ENCODE measurements at places on chromosomes 5 and 9.

GRCh38 chr5:123150089-123150488 is 61.0 kb downstream of the PRDM6 start:
- DNase-seq, result no peak

DNA sequence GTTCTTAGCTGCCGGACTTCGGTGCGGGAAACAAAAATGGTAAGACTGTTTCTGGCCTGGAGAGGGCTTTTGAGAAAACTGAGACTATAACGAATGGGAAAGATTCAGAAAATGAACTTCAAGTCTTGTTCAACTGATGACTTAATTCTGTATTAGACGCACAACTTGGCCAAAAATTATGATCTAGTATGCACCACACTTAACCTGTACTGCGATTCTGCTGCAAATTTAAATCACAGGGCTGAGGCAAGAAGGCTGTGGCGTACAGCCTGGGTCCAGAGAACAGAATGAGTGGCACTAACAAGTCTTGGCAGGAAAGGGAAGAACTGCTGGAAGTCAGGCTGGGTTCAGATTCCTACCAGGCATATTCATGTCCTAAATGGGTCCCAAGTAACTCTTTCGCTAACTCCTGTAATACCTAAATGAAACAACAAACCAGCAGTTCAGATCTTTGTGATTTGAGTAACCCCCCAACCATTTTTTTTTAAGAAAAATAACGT is 781 bp upstream of the COL23A1 start:
- DNase-seq, result no peak

GRCh38 chr9:1909322-1909721 is 105.8 kb upstream of the SMARCA2 start:
- no peak for DNase-seq

GRCh38 chr5:31706186-31706585 is 67.3 kb downstream of the PDZD2 start:
- DNase-seq, result no peak

DNA sequence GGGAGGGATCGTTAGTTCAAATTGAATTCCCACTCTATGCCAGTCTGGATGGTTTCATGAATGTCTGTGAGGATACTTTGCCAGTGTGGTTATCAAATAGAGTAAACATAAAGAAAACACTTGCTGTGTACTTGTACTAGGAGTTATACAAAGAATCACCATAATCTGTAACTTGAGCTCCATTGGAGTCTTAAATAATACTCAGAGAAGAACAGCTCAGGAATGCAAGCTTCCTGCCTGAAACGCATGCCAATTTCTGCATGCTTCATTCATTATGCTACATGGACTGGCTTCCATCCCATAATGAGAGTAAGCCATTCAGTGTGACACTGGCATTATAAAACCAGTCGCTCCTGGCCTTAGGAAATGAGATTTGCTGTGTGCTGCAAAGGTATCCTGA is 351.4 kb downstream of the SEMA5A start:
- DNase-seq, result no peak

DNA sequence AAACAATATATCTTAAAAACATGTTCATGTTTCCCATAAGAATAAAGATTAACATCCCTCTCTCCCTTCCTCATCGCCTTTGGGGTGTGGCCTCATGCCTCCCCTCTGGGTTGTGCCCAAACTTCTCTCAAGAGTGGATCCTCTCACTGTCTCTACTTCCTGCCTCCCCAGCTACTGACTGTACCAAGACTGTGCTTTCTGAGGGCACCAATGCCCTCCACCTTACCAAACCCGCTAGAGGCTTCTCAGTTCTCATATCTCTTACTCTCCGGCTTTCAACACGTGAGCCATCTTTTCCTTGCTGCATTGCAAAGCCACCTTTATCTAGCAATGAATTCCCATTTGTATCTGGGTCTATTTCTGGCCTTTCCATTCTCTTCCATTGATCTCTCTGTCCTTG is 34.4 kb upstream of the KCNIP1 start:
- DNase-seq, result no peak

DNA sequence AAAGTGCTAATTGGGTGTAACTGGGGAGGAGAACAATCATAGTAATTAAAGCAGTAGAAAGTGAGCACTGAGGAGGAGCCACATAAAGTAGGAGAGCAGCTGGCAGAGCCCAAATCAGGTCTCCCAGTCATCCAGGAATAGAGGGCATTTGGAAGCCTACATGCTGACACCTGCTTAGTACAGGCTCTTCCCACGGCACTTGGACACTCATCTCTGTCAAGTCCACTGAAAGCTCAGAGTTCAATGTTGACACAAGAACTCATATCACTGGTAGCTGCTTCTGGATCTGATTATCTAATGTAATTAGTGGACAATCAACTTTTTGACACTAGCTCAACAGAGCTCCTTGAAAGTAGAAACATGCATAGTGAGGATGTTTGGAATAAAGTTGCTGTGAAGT is 45.9 kb upstream of the PCSK1 start:
- no peak for DNase-seq

DNA sequence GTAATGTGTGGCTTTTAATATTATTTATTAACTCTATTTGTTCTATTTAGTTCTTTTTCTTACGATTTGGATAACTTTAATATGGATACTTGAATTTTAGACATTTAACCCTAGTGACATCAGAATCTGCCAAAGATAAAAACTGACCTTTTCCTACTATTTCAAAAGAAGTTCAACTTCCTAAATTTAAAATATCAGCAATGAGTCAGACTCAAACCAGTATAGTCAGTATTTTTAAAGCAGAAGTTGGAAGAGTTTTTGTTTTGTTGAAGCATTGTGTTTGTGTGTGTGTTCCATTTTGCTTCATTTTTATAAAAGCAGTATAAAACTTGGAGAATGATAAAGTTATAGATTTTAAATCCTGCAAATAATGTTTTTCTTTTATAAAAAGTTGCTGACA is 251.8 kb upstream of the RASA1 start:
- DNase-seq, result no peak

GRCh38 chr5:53023969-53024368 is 34.8 kb downstream of the ITGA2 start:
- DNase-seq, result no peak

DNA sequence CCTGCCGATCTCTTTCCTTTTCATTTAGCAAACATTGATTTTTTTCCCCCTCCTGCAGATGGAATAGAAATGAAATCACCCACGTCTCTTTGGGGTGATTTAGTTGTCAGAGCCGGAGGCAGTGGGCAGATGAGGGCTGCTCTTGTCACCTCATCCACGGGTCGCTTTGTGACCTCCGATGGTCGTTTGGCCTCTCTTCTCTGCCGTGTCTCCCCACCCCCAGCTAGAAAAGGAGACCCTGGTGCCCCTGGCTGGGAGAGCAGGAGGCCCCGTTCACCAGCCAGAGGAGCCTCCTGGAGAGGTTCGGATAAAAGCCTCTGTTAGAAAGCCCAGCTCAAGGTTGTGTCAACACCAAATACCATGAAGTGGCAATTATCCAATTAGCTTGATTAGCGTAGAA is 21.6 kb upstream of the RXRA start:
- no peak for DNase-seq

DNA sequence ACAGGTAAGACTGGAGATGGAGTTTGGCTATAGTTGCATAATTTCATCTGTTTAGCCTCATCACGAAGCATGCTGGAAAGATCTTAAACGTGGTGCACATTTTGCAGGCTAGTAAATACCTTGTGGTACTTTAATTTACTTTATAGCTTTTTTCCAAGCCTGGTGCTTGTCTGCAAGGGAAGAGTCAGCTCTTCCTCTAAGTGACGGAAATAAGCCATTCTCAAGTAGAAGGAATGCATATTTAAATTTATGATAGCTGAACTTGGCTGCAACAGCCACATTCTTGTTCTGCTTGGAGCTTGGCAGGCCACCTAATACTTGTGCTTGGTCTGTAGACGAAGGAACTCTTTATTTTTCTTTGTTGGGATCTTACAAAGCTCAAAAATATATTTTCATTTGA is 188.0 kb upstream of the PIK3R1 start:
- DNase-seq, result no peak

- DNase-seq, result no peak
Measured at GRCh38 chr5:38515646-38516045, 40.8 kb downstream of the LIFR start.

GRCh38 chr5:8613078-8613685 is 744.2 kb downstream of the MTRR start:
- DNase-seq, result no peak

GRCh38 chr5:2920312-2920711 is 168.8 kb upstream of the IRX2 start:
- DNase-seq, result no peak

GRCh38 chr5:165015547-165015946 is 1510.1 kb downstream of the MAT2B start:
- DNase-seq, result no peak

DNA sequence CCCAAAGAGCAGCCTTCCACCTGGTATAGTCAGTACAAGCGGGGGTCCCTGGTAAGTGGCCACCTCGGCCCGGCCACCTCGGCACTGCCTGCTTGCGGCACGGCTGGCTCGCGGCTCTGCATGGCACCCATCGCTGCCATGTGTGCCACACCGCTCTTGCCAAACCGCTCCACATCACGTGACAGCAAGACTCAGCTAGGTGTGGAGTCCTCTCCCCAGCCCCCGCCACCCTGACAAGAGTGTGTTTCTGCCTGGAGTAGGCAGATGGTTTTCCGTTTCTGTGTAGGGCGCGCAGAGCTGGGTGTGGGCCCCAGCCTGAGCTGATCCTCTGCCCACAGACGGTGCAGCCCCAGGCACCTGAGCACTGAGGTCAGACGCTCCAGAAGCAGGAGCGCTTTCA is 50.5 kb upstream of the FCN2 start:
- no peak for DNase-seq

DNA sequence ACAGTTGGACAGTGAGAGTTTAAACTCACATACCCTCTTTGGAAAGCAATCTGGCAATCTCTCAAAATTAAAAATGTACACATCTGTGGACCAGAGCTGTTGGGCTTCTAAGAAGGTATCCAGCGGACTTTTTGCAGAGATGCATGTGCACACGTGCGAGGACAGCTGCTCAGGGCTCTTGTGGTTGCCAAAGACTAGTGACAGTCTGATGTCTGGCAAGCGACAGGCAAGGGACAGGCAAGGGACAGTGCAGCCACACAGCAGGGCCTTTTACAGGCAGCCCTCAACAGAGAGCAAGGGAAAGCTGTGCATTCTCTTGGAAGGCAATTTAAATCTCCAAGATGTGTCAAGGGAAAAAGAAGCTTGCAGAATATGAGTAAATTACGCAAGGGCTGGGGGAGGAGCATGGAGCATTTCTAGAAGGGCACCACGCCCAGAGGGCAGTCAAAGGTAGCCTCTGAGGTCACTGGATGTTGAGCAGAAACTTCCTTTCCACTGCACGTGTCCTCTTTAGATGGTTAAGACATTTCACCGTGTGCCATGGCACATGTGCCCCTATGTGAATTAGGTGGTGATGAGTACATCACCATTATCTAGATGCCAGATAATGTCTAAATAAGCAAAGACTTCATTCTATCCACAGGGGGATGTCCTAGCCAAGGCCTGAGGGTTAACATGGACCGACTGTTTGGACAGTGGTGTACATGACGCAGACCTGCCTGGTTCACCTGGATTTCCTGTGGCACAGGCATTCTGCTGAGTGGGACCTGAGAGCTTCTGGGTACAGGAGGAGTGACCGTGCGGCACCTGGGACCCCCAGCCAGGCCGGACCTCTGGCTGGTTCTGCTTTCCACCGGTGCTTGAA is 9.1 kb downstream of the GFPT2 start:
- no peak for DNase-seq

- DNase-seq, result no peak
Measured at GRCh38 chr5:81838307-81838906, 87.5 kb upstream of the SSBP2 start.

- DNase-seq, result no peak
Measured at GRCh38 chr5:72814864-72815263, 1.6 kb upstream of the TNPO1 start.

- no peak for DNase-seq
Measured at GRCh38 chr9:129185991-129186390, 7.9 kb upstream of the IER5L start.

DNA sequence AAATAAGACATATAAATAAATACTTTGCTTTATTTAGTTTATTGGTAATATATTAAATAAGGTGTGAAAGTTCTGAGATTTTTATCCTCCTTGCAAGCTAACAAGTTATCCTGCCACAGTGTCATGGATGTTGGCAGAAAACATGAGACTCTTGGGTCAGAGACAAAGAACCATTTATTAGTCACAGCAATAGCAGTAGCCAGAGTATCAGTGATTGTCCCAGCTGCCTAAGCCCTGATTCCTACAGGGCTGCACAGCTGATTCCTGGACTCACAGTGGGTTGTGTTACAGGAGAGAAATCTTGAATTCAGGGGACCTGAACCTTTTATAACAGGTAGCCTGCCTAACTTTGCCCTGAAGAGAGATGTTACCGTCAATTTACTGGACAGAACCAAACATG is 304.5 kb upstream of the ZNF608 start:
- DNase-seq, result no peak

- no peak for DNase-seq
Measured at GRCh38 chr5:132749506-132749905, 2.3 kb downstream of the CCNI2 start.

GRCh38 chr5:82019342-82020138 is 47.7 kb downstream of the ATG10 start:
- no peak for DNase-seq

GRCh38 chr9:130576176-130576575 is 3.2 kb upstream of the FUBP3 start:
- DNase-seq, result no peak

DNA sequence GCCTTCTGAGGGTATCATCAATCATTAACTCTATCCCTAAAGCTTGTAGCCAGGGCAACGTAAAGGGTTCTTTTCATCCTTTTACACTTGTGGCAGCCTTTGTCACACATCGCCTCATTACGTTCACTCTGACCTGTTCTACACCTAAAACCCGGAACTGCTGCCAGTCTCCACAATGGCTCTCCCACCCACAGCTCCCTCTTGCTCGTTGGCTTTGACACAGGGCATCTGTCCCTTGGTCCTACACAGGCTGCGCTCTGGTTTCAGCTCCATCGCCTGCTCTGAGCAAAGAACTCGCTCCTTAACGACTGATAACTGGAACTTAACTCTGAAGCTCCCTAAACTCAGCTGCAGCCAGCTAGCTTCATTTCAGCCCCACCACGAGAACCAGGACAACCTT is 112.8 kb upstream of the CTNND2 start:
- DNase-seq, result no peak

GRCh38 chr5:157915638-157916037 is 56.7 kb upstream of the CLINT1 start:
- no peak for DNase-seq

GRCh38 chr5:86684222-86684621 is 66.5 kb downstream of the COX7C start:
- DNase-seq, result no peak

Measured in KG1 (cell line).